Stimulated activated CD4-positive, alpha-beta T cell treated with anti-CD3 and anti-CD28 coated beads, TNF-alpha, amount 100 ng/mL, for 1 hour (primary cell): ENCODE measurements at places on chromosomes 7 and 10.

DNA sequence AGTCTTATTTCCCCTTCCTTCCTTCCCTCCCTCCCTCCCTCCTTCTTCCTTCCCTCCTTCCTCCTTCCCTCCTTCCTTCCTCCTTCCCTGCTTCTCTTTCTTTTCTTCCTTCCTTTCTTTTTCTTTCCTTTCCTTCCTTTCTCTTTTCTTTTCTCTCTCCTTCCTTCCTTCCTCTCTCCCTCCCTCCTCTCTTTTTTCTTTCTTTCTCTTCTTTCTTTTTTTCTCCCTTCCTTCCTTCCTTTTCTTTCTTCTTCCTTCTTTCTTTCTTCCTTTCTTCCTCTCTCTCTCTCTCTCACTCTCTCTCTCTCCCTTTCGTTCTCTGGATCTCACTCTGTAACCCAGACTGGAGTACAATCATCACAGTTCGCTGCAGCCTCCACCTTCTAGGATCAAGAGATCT lies 6.2 kb downstream of the TMEM130 start:
- no peak for DNase-seq

- no peak for DNase-seq
Measured at GRCh38 chr10:78028438-78029268, 662 bp downstream of the POLR3A start.

DNA sequence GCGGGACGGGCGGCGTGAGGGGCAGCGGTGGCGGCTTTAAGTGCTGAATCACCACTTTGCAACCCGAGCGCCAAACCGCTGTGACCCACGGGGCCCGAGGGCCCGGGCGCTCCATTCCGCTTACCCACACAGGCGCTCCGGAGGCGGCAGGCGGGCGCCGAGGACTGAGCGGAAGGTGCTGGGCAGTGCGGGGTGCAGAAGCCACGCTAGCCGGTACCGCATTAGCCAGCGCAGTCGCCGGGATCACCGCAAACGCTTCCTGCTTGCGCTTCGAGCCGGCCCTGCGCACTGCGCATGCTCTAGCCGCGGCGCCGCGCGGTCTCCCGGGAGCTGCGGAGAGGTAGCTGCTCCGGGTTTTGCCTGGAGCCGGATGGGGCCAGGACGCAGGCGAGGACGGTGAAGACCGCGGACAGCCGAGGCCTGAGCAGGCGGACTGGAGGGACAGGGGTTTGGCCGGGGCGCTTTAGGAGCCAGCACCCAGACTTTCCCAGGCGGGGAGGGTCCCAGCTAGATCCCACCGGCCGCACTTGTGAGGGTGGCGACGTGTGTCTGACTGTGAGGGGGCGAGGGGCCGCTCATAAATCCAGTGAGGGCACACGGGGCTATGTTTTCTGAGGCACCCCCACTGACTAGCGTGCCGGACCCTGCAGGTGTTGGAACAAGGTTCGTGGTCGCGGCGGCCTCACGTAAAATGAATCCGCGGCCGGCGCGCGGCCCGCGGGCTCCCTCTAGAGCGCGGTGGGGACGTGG lies at the start of gene IDE:
Gene IDE (minus strand): TSS at position 296 of the 750 bp plus-strand sequence. CDS start 74 bp downstream, at position 222.
- DNase-seq, result peak; percentile 50

- no peak for DNase-seq
Measured at GRCh38 chr10:123560301-123561140, 105.6 kb upstream of the GPR26 start.

GRCh38 chr7:139645572-139646523 lies 122.4 kb downstream of the CLEC2L start:
- DNase-seq, result peak; percentile 70

DNA sequence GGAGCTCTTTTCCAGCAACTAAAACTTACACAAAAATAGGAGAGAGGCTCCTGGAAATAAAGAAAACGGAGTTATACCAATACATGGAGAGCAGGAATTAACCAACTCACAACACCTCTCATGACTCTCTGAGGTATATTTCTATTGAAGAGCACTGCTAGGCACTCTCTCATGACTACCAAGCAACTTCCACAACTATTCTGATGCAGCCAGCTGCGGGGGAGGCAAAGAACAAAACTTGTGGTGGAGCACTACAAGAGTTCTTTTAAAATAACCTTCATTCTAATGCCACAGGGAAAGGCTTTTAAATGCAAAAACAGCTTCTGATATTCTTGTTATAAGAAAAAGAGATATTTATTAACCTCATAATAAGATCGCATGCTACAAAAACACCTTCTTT lies 140.7 kb downstream of the SLC25A13 start:
- no peak for DNase-seq

- DNase-seq, result no peak
Measured at GRCh38 chr10:33279811-33280602, 54.5 kb downstream of the NRP1 start.

- no peak for DNase-seq
Measured at GRCh38 chr10:127550861-127551260, 1.8 kb downstream of the NPS start.

DNA sequence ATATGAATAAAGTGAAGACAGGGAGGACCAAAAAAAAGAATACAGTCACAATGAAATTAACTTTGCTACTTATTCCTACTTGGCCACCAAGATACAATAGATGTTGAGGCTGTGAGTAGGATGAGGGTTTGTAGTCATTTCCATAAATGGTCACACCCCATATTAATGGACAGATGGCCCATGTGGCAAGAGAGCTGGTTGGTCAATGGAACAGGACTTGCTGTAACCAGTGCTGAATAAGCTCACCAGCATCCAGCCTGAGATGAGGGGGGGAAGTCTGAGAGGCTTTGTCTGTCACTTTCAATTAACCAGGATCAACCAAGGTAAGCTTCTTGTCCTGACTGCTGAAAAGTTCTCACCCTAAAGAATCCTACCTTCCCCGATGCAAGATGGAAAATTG lies 130.4 kb upstream of the KCNMA1 start:
- DNase-seq, result no peak

DNA sequence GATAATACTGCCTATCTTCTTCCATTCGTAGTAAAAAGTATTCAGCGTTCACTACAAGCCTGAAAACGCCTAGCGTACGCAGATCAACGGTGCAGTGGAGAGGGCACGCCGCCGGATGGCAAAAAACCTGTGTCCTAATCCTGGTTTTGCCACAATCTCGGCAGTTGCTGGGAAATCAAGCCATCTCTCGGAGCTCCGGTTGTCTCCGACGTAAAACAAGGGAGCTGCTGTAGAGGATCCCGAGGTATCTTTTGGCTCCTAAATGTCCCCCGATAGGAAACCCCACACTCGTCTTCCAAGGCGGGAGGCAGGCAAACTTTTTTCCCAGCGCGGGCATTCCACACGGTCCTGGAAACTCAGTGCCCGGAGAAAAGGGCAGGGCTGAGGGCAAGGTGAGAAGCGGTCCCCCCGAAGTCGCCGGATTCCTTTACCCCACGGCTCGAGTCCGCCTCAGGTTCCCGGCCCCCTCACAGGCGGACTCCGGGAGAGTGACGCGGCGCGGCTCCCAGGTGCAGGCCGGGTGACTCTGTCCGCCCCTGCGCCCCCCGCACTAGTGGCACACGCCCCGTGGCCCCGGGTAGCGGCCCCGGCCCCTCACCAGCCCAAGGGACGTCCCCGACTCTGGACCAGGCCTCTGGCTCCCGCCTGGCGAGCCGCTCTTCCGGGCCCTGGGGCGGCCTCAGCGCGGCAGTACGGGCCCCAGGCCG lies 649 bp downstream of the IDE start:
- DNase-seq, result peak; percentile 15

DNA sequence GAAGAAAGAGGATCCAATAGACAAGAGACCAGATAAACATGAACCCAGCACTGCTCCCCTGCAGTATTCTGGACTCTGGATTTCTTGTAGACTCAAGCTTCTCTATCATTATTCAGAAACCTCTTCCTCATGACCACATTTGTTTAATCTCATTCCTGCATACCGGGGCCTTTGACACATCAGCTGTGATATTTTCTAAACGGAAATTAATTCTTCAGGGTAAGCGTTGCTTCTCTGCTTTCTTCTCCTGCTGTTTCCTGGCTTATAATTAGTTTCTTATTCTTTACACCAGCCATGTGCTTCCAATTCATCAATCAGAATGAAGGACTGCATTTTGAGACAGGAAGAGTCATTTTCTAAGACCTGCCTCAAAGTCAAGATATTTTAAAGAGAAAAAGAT lies 54.2 kb upstream of the TARP start:
- DNase-seq, result no peak

DNA sequence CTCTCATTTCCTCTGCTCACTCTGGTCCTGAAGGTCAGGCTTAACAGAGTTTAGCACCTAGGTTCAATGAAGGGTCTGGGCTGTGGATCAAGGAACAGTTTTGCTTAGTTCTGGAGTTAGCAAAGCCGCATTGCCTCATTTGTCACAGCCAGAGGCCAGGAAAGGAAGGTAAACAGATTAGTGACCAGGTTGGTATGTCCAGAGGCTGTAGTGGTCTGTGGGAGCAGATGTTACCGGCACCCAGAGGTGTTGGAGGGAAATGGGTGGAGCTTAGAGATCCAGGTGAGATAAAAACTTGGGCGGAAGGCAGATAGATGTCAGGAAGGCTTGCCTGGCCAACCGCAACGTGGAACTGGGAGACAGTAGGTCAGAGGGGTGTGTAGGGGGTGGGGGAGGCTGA lies 36.6 kb upstream of the ZMIZ2 start:
- no peak for DNase-seq

- no peak for DNase-seq
Measured at GRCh38 chr10:1379601-1380000, 323.4 kb downstream of the WDR37 start.

DNA sequence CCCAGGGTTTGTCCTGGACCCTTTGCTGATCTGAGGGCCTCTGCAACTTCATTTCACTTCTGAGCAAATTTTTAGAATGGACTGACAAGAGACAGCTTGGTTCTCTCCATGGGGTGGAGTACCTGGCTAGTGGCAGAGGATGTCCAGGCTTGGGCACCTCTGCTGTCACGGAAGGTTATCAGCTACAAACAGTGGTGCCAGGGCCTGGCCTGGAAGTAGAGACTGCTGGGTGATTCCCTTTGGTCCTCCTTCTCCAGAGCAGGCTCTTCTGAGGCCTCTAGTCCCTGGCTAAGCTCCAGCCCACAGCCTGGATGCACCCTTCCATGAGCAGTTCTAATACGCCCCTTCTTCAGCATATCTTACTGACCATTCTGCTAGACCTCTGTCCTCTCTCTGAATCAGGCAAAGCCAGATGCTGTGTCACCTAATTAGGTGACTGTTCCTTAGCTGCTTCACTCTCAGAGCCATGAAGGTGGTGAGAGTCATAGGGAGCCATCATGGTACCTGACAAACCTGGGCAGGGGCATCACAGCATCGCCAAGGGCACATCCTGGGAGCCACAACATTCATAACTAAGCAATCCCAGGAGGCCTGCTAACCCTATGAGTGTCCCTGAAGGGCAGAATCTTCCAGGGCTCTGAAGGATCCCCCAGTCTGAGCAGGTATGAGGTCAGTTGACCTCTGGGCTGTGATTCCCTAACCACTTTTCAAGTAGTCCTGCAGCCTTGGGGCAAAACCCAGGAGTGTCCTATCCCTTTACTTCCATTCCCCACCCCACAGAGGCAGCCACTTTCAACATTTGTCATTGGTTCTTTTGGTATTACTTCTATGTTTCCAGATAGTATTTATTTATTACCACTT lies 4.0 kb downstream of the ARHGAP22 start:
- DNase-seq, result no peak

DNA sequence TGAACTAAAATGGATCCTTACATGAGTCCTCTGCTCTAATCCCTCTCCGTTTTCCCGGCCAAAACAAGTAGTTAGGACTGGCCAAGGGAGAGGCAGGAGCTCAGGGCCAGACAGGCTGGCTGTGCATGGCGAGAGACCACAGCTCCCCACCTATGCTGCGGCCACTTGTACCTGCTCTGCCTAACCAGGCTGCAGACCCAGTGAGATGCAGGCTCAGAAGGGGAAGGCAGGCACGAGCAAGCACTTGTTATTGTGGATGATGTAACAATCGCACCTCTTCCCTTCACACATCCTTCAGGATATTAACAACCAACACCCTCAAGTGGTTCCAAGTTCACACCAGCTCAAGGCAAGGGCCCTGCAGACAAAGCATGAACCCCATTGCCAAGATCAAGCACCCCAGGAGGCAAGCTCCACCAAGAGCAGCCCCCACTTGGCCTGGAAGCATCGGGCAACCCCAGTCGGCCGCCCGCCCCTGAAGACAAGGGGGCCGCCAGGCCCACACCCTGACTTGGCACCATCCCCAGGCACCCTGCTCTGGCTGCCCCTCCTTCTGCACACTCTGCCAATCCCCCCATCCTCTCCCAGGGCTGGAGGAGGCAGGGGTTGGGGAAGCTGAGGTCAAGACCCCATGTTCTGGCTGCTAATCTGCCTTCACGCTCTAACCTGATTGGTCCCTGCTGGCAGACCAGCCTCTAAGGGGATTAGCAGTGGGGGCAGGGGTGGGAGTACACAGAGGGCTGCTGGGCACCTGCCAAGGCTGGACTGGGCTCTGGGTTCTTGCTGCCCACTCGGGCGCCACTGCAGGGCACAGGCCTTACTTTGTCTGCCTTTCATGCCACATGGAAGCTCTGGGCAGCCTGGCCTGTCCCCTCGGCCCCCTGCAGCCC lies 111.3 kb downstream of the SLIT1 start:
- no peak for DNase-seq

- no peak for DNase-seq
Measured at GRCh38 chr10:132624847-132625471, 87.4 kb downstream of the INPP5A start.

GRCh38 chr10:62614389-62615157 lies 189.9 kb upstream of the ADO start:
- DNase-seq, result no peak

GRCh38 chr10:127916826-127917225 lies 9.9 kb downstream of the PTPRE start:
- DNase-seq, result no peak

GRCh38 chr7:123433665-123434064 lies 100.7 kb downstream of the IQUB start:
- no peak for DNase-seq

DNA sequence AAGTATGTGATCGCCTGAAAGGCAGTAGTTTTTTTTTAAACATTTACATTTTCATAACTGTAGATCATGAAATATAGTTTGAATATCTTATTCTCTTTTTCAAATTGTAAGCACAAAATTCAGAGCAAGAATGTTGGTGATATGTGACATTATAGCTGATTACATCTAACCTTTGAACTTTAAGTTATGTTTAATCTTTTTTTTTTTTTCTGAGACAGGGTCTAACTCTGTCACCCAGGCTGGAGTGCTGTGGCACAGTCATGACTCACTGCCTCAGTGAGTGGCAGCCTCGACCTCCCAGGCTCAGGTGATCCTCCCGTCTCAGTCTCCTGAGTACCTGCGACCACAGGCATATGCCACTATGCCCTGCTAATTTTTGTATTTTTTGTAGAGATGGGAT lies 278.7 kb upstream of the NEBL start:
- no peak for DNase-seq

DNA sequence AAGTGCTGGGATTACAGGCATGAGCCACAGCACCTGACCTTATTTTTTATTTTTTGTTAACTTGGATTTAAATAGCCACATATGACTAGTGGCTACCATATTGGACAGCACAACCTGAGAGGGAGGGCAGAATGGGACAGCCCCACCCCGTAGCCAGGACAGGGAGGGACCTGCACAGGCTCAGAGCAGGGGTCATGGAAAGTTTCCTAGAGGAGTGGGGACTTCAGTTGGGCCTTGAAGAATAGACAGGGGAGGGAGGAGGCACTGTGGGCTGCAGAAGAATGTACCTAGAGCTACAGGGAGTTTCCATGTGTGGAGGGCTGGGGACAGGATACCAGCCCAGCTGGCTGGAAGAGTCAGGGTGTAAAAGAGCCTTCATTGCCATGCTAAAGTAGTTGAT lies 8.8 kb downstream of the TRIM8 start:
- DNase-seq, result no peak

GRCh38 chr10:95287281-95287680 lies 3.5 kb downstream of the PDLIM1 start:
- no peak for DNase-seq

GRCh38 chr7:72413886-72414285 lies 1.7 kb upstream of the CALN1 start:
- no peak for DNase-seq
